ENCODE measurements at places on chromosomes 6 and 20.

DNA sequence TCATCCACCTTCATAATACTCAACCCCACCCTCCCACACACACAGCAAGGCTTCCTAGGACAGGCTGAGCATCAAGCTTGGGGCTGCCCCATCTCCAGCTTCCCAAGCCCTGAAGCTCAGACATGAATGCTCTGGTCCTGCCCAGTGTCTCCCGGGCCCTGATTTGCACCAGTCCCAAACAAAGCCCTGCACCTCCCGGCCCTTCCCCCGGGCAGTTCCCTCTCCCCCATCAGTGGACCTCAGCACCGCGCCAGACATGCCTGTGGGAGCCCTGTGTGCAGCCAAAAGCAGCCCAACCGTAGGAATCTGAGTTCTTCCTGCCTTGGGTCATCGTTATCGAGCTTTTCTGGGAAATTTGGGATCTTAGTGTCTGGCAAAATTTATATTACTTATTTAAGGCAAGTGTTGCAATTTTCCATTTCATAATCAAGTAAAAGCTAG, 63.5 kb downstream of the THBS2 start:
- DNase-seq, result no peak

DNA sequence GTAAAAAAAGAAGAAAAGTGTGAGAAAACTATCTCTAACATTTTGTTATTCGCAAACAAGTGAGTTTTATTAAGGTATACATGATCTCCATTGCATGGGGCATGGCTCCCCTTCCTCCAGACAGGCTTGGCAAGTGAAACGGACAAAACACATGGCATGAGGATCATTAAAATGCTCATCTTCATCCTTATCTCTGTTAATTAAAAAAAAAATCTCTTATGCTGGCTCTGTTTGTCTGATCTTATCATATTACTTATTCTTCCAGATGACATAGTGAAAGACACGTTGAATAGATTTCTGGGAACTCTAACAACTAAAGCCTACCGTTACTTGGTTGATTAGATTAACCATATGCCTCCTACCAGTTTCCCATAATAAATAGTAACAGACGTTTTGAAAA, 89.4 kb downstream of the CLVS2 start:
- DNase-seq, result no peak

DNA sequence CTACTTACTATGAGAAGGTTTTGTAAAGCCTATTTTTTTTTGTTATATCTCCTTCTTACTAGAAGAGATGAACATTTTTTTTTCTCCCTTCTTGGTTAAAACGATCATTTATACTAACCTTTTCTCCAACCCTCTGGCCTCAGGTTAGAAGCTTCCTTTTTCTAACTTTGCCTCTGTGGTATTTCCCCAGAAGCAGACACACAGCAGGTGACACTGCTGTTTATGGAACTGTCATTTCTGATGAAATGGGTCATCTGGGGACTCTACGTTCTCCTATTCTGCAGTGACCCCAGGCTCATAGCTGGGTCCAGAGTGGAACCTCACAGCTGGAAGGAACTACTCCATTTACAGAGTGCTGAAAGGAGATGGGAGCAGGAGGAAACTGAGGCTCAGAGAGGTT, 746.3 kb upstream of the CHD6 start:
- DNase-seq, result no peak

DNA sequence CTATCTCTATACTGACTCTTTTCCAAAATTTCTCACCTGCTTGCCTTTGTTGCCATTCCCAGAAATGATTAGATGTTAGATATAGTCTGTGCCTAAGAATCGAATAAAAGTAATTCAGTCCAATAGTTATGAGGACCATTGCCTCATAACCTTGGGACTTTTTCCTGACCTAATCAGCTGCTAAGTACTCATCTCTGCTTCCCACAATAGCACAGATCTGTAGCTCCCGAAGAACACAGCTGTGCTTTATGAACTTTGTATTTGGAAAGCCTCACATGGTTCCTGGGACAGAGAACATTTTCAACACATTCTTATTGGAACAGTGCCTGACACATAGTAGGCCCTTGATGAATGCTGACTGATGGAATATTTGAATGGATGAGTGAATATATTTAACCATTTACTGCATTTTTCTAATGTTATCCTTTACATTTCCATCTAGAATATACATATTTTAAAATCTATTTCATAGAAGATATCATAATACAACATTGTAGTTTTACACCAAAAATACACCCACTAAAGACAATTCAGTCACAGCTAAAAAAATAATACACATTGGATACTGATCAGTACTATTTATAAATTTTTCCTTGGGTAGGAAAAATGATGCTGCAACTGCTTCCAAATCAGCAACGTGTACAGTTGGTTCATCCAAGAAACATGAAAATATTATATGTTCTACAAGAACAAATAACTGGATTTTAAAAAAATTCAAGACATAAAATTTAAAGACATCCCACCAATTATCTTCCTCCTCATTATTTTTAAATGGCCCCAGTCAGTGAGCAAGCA, 53.9 kb downstream of the HS3ST5 start:
- no peak for DNase-seq

GRCh38 chr20:24013953-24014352, 25.4 kb upstream of the GGTLC1 start:
- no peak for DNase-seq

DNA sequence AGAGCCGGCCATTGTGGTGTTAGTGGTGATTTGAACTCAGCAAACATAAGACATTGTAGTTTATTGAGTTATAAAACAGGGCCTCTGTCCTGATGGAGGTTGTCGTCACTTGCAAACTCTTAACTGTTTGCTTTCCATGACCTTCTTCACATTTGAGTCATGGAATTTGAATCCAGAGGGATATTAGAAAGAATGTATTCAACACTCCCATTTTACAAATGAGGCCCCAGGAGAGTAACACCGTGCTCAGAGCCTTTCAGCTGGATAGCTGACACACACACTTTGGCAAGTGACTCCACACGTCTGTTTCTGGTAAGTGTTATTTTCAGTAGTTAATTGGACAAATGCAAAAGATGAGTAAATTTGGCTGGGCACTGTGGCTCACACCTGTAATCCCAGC, 72.4 kb upstream of the XRN2 start:
- DNase-seq, result no peak

DNA sequence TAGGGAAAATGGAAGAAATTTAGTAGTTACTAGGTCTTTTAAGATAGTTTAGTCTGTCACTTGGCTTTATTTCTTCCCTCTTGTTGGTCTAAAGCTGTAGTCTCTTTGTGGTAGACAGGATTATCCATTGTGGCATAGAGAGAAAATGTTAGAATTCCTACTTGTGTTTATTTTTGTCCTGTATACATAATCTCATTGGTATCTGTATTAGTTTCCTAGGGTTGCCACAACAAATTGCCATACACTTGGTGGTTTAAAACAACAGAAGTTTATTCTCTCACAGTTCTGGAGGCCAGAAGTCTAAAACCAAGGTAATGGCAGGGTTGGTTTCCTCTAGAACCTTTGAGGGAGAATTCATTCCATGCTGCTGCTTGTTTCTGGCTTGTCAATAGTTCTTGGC, 119.4 kb downstream of the ZFAND3 start:
- DNase-seq, result no peak

- no peak for DNase-seq
Observed at GRCh38 chr6:168374051-168374502, 54.5 kb upstream of the DACT2 start.

- no peak for DNase-seq
Observed at GRCh38 chr6:34074064-34074742, 71.7 kb downstream of the GRM4 start.

DNA sequence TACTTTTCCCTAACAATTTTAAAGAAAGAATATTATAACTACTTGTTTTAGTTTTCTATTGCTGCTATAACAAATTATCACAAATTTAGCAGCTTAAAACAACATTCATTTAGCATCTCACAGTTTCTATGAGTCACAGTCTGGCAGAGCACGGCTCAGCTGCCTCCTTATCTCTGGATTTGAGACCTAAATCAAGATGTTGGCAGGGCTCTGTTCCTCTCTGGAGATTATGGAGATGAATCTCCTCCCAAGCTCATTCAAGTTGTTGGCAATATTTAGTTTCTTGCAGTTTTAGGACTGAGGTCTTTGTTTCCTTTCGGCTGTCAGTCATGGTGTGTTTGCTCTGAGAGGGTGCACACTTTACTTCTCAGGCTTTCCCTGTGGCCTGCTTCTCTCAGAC, 1065.8 kb upstream of the EYS start:
- DNase-seq, result no peak

GRCh38 chr6:98416027-98416426, 418.3 kb upstream of the POU3F2 start:
- DNase-seq, result no peak

DNA sequence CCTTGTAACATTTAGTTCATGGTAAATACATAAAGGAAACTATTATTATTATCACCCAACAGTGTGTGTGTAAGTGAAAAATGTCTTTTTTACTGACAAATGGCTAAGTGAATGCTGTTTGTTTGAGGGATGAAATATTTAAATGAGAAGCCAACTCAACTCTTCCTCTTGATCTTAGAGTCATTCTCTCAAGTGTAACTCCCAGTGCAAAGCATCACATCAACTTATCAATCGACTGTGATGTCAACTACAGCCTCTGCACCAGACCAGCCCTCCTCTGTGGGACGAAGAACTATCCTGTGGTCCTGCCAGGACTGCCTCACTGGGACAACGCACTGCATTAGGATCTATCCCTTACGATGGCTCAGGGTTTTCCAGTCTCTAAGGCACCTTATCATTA, 5.3 kb downstream of the C6orf15 start:
- no peak for DNase-seq

DNA sequence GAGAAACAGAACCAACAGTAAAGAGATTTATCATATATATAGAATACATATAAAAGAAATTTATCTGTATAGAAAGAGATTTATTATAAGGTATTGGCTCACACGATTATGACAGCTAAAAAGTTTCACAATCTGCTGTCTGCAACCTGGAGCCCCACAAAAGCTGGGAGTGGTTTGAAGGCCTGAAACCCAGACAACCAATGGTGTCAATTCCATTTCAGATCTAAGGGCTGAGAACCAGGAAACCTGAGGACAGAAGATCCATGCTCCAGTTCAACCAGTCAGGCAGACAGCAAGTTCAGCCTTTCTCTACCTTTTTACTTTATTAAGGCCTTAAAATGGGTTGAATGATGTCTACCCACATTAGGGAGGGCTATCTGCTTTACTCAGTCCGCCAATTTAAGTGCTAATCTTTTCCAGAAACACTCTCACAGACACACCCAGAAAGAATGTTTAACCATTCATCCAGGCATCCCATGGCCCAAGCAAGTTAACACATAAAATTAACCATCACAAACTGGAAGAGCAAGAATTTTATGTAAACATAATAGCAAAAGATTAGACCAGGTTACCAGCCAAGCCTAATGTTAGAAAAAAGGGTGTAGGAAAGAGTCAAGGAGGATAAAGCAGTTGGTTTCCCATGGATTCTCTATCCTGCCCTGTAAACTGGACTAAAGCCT, 170.9 kb downstream of the FUT9 start:
- DNase-seq, result no peak

- no peak for DNase-seq
Observed at GRCh38 chr6:154591234-154591633, 80.7 kb upstream of the CNKSR3 start.

DNA sequence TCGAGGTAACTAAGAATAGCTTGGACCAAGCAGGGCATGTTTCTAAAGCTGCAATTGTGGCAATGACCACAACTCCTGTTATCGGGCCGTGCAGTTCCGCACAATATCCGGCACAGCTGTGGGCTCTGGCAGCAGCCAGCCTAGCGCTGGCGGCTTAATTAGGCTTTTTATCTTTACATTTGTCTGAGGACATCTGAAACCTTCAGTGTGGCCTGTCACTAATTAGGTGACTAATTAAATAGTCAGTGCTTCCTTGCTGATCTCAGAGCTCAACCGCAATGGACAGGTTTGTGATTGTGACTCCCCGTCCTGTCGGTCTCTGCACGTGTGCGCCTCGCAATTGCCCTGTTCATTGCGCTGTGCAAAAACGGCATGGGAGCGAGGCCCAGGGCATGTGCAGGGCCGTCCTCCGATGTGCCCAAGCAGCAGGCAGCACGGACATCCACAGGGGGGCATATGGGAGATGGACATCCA, 134.8 kb upstream of the INSM1 start:
- DNase-seq, result no peak

DNA sequence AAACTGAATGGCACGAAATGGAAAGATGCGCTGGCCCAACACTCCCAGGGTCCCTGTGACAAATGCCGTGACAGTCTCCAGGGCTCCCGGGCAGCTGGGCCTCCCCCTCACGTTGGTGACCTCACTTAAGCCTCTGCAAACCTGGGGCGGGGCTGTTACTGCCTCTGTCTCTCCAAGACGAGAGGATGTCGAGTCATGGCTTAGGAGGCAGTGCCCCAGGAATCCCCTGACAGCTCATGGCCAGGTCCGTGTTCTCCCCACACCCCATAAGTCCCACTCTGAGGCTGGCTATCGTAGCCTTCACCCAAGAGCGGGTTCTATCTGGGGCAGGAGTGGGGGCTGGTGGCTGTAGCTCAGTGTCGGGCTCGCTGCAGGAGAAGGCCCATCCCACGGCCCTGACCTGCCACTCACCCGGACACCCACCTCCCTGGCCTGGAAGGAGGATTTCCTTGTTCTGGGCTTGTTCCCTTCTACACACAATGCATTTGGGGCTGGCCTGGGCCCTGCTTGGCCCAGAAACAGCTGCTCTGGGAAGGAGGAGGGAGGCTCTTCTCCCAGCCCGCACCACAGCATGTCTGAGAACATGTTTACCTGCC, 5.6 kb upstream of the RPS21 start:
- DNase-seq, result no peak
